ENCODE measurements at places on chromosomes 3 and 15. TPM values are rescaled to one million over a fixed set of nuclear protein-coding genes. Genes with fewer than 3 reads are reported as not detected.

MUC4 gene
- total RNA-seq: not detected

COL7A1 gene
- 0.13 TPM for total RNA-seq

ARPIN gene
- total RNA-seq: 12.8 TPM

ZNF774 gene
- 0.87 TPM for total RNA-seq

PAQR5 gene
- not detected for total RNA-seq

All from mammary microvascular endothelial cell (primary cell).